ENCODE measurements at places on chromosomes 2 and 18.

- DNase-seq, result no peak
These were observed 285.3 kb upstream of the KYNU start for GRCh38 chr2:142592171-142592570.

GRCh38 chr2:37156071-37156856 lies 516 bp downstream of the EIF2AK2 start:
- peak; percentile 25 for DNase-seq

GRCh38 chr18:20971886-20972267 lies 139.7 kb downstream of the ROCK1 start:
- no peak for DNase-seq

- no peak for DNase-seq
These were observed 176.6 kb downstream of the CNTNAP5 start for GRCh38 chr2:124201713-124202112.

DNA sequence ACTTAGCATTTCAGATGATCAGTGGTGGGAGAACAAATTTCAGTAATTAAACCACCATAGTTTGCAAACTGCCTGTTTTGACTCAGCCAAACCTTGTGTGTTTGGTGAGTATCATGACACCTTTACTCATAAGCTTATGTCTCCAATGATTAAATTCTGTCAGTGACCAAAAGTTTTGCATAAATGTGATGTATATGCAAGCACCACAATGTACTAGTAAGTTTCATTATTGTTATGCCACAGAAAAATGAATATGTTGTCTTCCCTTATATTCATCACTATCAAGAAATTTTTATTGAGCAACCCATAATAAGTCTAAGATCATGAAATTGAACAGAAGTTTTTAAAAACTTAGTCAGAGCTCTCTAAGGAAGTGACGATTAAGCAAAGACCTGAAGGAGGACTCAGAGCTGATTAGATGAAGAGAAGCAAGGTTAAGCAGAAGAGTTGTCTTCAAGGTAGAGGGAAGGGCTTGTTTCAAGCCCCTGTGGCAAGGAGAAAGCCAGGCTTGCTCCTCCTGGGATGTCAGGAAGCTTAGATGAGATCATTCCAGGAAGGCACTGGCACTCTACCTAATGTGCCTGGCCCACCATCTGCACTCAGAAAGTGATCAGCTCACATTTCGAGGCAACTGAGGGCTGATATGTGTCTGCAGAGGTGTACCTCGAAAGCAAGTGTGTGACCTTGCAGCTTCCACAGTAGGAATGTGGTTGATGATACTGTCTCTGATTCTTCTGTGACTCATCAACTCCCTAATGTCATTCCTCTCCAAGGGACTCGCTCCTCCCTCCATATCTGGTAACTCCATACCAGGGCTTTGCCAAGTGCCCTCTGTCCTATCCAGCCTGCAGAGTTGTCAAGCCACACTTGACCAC lies 54.7 kb downstream of the KCTD18 start:
- DNase-seq, result no peak

- no peak for DNase-seq
These were observed 149.0 kb upstream of the CYP1B1 start for GRCh38 chr2:38224821-38225437.

GRCh38 chr2:169746240-169746639 lies 12.6 kb downstream of the KLHL23 start:
- DNase-seq, result no peak

All from stimulated activated CD8-positive, alpha-beta memory T cell treated with anti-CD3 and anti-CD28 coated beads, Interleukin-15, amount 100 ng/mL, for 1 hour (primary cell).